CD4-positive, alpha-beta T cell treated with Interleukin-6 at 100 ng/mL for 8 hours (primary cell): ENCODE measurements at places on chromosomes 4 and X.

GRCh38 chrX:25178555-25178954 lies 162.8 kb upstream of the ARX start:
- DNase-seq = no peak

GRCh38 chr4:136012220-136012619 lies 1520.1 kb downstream of the PCDH18 start:
- no peak for DNase-seq

GRCh38 chr4:2093265-2093664 lies 34.1 kb downstream of the NAT8L start:
- DNase-seq = no peak

- no peak for DNase-seq
Observed at GRCh38 chr4:182918044-182918607, 940 bp upstream of the DCTD start.

- no peak for DNase-seq
Observed at GRCh38 chr4:63583007-63583406, 826.2 kb downstream of the TECRL start.

GRCh38 chr4:14180166-14180565 lies 552.6 kb upstream of the BOD1L1 start:
- DNase-seq = no peak
